ENCODE measurements at places on chromosomes 1 and 21.

GRCh38 chr21:29298348-29299045 lies at the start of gene BACH1:
TSS of gene BACH1 (plus strand) at chr21:29298922. CDS start at chr21:29321281, 22,359 bp downstream.
- DNase-seq: peak; percentile 75

GRCh38 chr1:235999259-235999925 lies 65.5 kb downstream of the NID1 start:
- peak; percentile 54 for DNase-seq

GRCh38 chr1:200213921-200214320 lies 186.4 kb downstream of the NR5A2 start:
- no peak for DNase-seq

GRCh38 chr1:94755675-94756074 lies 64.5 kb upstream of the SLC44A3 start:
- no peak for DNase-seq

- DNase-seq: no peak
These were observed 41.2 kb upstream of the FOXO6 start for GRCh38 chr1:41319807-41320711.

- DNase-seq: no peak
These were observed 244.4 kb downstream of the AKT3 start for GRCh38 chr1:243605604-243606003.

- no peak for DNase-seq
These were observed 80.0 kb downstream of the LHX4 start for GRCh38 chr1:180310095-180310494.

GRCh38 chr1:233140499-233140898 lies 155.0 kb downstream of the PCNX2 start:
- DNase-seq: no peak

GRCh38 chr21:18382141-18382540 lies 21.4 kb downstream of the TMPRSS15 start:
- no peak for DNase-seq

DNA sequence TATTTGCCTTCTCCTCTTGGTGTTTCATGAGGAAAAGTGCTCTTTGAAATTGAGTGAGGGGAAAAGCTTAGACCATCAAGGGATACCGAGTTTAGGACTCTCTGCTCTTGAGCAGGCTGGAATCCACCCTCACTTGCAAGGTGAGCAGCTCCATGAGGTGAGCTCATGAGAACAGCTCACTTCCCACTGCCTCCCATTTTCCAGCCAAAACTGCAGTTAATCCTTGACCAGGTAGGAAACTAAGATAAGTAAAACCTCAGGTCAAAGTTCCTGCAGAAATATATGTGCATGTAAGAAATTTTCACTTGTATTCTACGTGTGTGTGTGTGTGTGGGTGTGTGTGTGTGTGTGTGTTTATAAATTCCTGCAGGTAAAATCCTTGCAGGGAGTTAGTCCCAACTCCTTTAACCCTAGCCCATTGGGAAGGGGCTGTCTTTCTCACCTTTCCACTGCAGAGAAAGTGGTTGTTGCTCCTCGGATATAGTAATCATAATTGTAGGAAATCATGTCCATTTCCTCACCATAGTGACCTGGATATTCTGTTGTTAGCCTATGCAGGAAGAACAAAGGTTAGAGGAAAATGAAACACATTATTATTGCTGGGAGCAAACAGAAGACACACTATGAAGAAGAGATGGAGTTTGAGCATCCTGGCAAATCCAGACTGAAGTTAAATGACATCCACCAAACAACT lies 28.3 kb downstream of the DPT start:
- DNase-seq: no peak

DNA sequence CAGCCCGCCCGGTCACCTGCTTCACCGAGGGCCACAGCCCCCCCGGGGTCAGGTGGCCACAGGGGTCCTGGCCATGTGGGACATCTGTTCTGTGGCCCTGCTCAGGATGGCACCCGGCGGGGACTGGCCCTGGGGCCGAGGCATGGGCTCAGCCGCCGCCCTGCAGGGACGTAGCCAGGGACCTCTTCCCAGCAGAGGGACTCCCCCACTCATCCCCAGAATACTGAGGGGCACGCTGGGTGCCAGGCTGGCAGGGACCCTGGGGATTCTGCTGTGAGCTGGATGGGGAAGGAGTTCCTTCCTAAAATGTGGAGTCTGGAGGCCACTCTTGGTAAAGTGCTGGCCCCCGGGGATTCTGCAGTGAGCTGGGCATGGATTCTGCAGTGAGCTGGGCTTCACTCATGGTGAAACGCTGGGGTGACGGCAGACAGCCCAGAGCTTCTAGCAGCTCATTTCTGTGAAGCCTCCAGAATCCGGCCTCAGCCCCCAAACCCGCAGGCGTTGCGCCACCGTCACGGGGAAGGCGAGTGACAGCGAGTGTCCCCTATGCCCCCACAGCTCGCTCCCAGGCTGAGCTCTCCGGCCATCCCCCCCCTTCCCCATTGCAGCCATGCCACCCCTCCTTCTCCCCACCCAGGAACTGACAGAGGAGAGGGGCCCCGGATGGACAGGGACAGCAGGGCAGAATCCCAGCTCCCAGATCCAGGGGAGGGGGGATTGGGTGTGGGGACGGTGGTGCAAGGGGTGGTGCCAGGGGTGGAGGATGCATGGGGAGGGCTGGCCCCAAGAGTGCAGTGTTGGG lies 1.4 kb downstream of the ITGB2 start:
- no peak for DNase-seq

GRCh38 chr1:1080122-1080757 lies 6.1 kb upstream of the RNF223 start:
- DNase-seq: no peak

GRCh38 chr1:54477153-54477561 lies 70.9 kb upstream of the ACOT11 start:
- DNase-seq: no peak

All from stimulated activated CD8-positive, alpha-beta memory T cell treated with anti-CD3 and anti-CD28 coated beads, Interleukin-4, amount 100 ng/mL, for 1 hour (primary cell).